NCI-H1417 (cell line): ENCODE measurements at places on chromosomes 7 and 10.

DNA sequence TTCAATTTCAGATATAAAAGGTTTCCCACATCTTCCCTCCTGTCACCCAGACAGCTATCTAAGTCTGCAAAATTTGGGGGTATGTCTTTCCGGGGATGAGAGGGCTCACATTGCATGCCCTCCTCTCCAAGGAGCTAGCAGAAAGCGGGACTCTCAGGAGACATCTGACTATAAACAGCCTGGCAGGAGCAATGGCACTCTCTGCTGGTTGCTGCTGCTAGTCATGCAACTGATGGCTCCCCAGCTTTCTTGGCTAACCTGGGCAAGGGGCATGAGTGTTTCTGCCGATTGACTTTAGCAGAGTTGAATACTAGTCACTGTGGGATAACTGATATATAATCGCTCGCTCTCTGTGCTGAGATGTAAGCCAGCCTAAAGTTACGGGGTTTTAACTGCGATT, 12.0 kb downstream of the TBX20 start:
- no peak for DNase-seq

DNA sequence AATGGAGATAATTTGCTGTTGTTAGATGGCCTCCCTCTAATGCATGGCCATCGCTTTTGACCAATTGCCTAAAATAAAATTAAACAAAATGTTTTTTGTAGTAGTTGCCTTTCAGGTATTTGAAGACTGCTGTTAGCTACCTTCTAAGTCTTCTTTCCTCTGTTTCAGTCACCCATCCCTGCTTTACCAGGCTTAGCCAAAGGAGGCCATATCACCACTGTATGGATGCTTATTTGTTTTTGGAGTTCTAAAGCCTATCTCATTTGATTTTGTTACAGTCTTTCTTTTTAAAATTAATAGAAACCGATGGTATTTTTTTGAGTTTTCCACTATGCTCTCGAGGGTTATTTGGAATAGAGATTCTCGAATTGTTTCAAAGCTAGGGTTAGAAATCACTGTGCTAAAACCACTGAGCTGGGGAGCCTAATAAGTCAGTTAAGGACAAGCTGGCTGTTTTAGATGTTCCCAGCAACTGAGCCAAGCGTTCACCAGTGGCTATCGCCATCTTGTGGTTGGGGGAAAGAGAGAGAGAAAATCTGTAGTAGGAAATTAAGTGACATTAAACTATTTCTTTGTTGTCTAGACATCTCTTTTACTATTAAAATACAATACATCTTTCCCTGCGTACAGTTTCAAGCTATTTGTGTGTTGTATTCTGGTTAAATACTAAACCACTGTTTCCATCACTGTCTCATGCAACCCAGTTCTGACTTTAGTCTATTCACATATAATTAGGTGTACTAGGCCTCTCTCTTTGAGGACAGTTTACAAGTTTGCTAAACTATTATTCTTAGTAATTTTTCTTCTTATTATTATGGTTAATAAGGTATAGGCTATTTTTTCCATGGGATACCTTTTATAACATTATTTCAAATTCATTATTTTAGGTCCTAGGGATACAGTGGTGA, 52.2 kb downstream of the GPR158 start:
- peak; percentile 29 for DNase-seq

DNA sequence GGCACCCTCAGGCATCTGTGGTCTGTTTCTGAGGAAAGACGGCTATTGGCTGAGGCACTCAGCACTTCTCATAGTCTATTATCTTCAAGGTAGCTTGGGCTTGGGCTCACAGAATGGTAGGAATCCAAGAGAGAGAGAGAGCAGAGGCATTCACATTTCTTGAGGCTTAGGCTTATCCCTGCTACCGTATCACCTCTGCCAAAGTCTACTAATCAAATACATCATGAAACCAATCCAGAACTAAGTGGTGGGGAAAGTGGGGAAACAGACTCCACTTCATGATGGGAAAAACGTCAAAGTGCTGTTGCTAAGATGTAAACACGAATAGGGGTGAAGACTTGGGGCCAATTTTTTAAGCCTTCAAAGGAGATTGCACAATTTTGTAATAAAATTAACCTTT, 271.1 kb upstream of the SEMA3D start:
- DNase-seq = no peak

- no peak for DNase-seq
Measured at GRCh38 chr10:43067391-43068135, 9.3 kb upstream of the RET start.

GRCh38 chr10:21398563-21399231, 126.8 kb downstream of the SKIDA1 start:
- DNase-seq = peak; percentile 37

DNA sequence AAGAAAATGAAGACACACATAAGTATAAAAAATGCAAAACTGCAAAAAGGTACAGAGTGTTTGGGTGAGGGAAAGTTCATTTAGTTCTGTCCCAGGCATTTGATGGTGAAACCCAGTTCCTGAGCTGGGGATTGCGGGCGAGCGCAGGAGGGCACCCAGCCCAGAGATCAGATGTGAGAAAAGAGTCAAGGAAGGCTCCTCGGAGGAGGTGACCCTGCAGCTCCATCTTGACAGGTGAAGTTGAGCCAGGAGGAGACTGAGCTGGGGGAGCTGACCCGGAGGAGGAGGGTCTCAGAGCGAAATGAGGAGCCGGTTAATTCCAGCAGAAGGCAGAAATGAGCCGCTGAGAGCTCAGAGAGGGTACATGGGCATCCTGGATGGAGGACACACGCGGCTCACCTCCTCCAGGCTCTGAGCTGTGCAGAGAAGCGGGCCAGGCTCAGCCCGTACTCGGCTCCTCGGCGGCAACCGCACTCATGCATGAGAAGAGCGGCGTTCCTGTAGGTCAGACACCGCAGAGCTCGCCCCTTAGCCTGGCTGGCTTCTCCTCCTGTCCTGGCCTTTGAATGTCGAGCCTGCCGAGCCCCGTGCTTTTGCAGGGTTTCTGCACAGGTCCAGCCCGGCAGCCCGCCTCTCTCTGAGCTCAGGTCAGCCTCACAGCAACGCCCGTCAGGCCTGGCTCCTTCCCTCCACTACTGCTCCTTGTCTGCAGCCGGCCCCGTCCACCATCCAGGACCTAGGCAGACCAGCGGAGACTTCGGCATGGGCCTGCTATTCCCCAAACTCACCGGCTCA, 9.5 kb upstream of the RAMP3 start:
- DNase-seq = no peak

GRCh38 chr7:1873421-1873820, 203.3 kb downstream of the ELFN1 start:
- DNase-seq = no peak

DNA sequence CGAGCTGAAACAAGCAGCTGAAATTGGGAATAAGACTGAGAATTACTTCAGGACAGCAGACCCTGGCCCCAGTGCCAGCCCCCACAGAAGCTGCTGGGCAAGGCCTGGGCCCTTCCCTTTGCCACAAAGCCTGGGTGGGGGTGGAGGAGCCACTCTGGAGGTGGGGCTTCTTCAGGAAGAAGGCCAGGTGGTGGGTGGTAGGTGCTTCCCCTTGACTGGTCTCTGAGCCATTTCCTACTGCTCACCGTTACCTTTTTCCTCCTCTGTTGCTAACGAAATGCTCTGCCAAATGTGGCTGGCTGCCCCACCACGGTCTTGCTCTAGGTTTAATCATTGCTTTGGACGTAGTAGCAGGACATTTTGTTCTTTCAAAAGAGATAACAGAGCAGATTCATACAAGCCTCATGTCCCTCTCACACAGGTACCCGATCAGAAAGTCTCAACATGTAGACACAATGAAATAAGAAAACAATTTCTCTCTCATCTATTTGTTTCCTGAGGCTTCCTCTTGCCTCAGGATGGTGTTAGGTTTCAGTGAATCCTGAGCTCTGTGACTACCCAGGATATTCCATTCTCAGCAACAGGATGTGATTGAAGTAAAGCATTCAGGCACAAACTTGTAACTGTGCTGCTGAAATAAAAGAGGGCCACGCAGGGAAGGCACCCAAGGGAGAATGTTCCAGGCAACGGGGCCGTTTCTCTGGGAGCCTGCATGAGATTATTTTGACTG, 66.5 kb downstream of the WDR11 start:
- no peak for DNase-seq

DNA sequence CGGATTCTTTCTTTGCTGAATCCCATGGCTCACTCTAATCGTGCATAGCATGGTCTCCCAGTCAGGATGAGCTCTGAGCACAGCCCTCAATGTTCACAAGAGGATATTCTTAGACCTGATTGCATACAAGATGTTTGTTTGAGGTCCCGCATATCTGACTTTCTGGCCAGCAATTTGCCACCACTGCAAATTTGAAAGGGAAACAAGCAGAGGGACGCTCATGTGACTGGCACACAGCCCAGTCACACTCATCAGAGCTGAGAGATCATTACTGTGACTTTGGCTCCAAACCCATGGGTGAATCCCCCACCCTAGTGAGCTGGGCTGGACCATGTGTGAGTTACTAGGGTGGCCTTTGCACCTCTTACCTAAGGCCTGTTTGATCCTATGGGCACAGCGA, 9.9 kb downstream of the TAS2R41 start:
- no peak for DNase-seq

DNA sequence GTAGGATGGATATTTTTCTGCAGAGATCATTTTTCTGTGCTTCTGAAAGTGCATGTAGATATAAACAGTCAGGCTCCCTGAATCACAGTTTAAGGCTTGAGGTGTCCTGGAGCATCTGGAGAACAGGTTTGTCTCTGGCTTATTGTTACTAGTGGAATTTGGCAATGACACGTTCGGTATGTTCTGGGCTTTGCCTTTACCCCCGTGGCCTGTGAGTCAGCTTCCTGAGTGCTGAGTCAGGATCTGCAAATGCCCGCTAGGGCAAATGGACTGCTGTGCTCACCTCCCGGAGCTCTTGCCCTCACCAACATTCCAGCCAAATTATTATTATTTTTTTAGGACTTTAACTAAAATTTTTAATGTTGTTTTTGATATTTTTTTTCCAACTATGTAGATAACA, 192.5 kb upstream of the PRSS1 start:
- no peak for DNase-seq

- no peak for DNase-seq
Measured at GRCh38 chr10:114087255-114087654, 43.6 kb downstream of the ADRB1 start.

GRCh38 chr7:111820621-111821020, 258.3 kb upstream of the IMMP2L start:
- no peak for DNase-seq

GRCh38 chr10:62652114-62652513, 152.4 kb upstream of the ADO start:
- no peak for DNase-seq

DNA sequence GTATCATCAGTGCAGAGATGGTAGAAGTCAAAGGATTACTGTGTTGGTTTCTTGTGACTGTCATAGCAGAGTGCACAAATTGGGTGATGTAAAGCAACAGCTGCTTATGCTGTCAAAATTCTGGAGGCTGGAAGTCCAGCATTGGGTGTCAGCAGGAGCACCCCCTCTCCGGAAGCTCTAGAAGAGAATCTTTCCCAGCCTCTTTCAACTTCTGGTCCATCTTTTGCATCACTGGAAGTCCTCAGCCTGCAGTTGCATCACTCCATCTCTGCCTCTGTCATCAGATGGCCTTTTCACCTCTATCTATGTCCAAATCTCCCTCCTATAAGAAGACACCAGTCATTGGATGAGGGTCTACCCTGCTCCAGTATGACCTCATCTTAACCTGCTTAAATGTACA, 35.8 kb upstream of the GALNTL5 start:
- DNase-seq = no peak

- no peak for DNase-seq
Measured at GRCh38 chr10:32930036-32930435, 28.0 kb downstream of the ITGB1 start.

DNA sequence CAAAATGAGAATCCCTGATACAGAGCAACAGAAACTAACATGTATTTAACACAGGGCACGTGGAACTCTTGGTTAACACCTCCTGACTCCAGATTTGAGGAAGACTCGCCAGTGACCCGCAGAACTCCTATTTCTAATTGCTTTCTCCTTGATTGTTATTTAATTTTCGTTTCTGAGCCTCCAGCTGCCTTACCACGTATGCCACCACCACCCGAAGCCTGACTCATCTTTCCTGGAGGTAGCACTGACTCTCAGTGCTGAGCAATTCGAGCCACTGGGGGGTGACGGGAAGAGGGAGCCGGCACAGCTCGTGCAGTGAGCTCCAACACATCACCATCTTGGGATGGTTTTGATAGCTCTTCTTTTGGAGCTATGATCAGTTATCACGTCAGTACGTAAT, 273.9 kb upstream of the MGMT start:
- DNase-seq = no peak

DNA sequence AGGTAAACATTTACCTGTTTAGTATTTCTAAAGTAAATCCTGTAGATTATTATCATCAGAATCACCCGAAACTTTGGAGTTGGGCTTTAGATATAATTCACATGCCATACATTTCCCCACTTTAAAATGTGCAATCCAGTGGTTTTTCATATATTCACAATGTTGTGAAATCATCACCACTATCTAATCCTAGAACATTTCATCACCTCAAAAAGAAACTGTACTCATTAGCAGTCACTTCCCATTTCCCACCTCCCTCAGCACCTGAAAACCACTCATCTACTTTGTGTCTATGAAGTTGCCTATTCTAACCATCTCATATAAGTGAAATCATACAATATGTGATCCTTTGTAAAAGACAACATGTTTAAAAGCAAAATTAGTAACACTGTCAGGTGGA, 182.6 kb downstream of the FZD1 start:
- no peak for DNase-seq

- no peak for DNase-seq
Measured at GRCh38 chr7:111869280-111869679, 307.0 kb upstream of the IMMP2L start.

DNA sequence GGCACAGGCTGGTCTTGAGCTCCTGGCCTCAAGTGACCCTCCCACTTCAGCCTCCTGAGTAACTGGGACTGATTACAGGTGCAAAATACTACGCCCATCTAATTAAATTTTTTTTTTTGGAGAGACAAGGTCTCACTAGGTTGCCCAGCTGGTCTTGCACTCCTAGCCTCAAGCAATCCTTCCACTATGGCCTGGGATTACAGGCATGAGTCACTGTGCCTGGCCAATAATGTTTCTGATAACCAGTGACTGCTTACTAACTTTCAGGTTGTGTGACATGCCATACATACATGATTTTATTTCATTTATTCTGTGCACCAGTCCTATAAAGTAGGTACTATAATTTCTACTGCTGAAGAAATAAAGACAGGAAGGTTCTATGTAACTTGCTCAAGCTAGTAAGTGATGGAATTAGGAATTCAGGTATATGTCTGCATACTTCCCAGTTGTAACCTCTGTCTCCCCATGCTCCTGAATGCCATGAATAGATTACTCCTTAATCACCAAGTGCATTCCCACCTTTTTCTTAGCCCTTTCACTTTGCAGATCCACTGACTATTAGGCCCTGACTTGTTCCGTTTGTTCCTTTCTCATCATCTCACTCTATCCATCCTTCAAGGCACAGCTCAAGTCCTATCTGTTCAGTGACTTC, 28.1 kb downstream of the MCU start:
- no peak for DNase-seq

- DNase-seq = no peak
Measured at GRCh38 chr7:38798552-38799267, 110.3 kb downstream of the VPS41 start.

GRCh38 chr10:64535131-64535867, 1014.1 kb downstream of the REEP3 start:
- DNase-seq = no peak
